ENCODE measurements at places on chromosomes 3 and 15.

DNA sequence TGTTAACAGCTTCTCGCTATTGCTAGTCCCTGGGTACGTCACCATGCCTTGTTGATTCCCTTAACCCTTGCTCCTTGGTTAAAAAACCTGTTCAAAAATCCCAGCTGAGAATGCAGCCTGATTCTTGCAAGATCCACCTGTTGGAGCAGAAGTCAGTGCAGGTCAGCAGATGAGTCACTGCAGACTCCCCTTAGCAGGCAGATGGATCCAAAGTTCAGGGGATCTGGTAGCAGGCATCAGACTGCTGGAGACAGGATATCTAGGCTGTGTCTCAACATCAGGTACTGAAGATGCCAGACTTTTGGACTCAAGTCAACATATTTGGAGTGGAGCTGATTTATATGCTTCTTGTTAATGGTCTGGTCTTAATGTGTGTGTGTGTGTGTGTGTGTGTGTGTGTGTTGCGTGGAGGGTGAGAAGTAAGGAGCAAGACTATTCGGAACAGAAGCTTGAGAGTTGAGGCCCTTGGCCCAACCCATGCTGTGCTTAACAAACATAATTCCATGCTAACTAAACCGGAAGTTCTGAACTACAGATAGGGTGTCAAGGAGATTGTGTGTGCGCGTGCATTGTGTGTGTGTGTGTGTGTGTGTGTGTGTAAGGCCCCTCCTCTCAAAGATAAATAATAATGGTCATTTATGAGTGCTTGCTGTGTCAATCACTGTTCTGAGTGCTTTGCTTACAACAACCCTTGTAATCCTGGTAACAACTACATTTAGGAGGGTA, 1.0 kb upstream of the C3orf52 start:
- no peak for DNase-seq

GRCh38 chr15:99586121-99586520, 20.3 kb downstream of the MEF2A start:
- no peak for DNase-seq

GRCh38 chr3:194865061-194865460, 179.4 kb downstream of the FAM43A start:
- no peak for DNase-seq

DNA sequence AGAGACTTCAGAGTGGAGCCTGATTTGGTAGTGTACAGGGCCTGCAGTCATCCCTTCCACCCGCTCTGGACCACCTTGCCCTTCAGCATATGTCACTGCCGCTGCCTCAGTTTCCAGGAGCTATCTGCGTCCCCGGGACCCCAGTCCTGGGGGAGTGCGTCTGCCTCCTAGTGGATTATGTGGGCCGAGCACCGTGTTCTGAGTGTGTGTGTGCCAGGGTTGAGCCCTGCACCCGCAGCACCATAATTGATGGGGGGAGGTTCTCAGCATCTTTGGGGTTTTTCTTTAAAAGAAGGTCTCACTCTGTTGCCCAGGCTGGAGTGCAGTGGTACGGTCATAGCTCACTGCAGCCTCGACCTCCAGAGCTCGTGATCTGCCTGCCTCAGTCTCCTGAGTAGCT, 33.6 kb downstream of the CD276 start:
- DNase-seq, result no peak

- DNase-seq, result no peak
Observed at GRCh38 chr3:139310474-139310933, 33.3 kb upstream of the MRPS22 start.

GRCh38 chr3:52574056-52574965, 37.9 kb downstream of the UQCC5 start:
- no peak for DNase-seq

- no peak for DNase-seq
Observed at GRCh38 chr3:143538577-143538981, 309.7 kb downstream of the SLC9A9 start.

DNA sequence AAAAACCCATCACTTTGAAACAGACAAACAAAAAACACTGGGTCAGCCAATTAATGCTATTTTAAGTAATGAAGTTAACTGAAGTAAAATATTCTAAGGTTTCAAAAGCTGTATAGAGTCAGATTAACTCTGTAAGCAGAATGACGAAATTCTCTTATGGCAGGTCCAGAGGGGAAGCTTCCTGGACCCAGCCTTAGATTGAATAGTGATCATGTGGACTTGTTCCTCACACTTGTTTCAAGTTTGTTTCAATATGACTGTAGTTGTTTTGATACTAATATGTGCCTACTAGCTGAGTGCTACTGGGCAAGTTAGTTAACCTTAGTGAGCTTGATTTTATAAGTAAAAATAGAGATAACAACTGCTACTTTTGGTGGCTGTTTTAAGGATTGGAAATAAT, 32.6 kb downstream of the PLS1 start:
- DNase-seq, result no peak

- no peak for DNase-seq
Observed at GRCh38 chr15:34613301-34613700, 29.9 kb upstream of the GOLGA8B start.

- no peak for DNase-seq
Observed at GRCh38 chr15:93583968-93584367, 495.0 kb upstream of the RGMA start.

GRCh38 chr3:159866201-159866746, 122.4 kb upstream of the IL12A start:
- DNase-seq, result no peak

DNA sequence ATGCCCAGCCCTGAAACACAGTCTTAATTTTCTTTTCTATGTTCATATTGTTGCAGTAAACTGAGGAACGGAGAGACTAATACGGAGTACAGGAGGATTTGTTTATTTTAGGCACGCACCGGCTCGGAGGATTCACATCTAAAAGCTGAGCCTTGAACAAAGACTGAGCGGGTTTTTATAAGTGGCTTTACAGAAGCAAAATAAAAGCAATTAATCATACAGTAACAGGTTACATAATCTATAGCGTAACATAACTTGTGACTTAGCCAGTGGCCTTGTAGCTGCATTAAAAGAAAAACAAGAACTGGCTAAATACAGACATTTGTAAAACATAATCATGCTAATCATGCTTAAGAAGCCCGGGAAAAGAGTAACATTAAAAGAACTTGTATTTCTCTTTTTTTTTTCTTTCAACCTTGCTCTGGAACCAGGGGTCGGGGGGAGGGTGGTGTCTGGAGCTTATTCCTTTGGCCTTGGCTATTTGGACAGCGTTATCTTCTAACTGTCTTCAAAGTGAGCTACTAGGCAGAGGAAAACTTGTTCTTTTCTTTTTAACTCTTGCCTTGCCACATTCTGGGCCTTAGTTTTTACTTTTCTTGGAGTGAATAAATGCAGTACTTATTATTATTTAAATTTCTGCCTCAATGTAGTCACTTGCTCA, 17.5 kb downstream of the NUSAP1 start:
- DNase-seq, result no peak

DNA sequence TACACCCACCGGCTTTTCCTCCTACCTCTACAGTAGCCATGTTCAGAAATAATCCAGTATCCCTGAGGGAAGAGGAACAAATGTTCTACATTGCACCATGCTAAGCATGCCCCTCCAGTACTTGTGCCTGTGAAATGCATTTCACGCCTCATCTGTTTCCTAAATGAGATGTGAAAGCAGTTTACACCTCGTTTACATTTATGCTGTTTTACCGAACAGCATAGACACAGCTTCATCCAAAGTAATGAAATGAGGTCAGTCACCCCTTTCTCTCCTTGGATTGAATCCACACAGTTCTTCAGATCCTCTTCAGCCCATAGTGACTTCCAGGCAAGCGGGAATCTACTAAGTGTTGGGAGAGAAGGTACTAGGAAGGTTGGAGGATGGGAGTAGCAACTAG, 514.3 kb downstream of the PDCD6IP start:
- DNase-seq, result no peak

GRCh38 chr3:177860184-177860583, 662.9 kb upstream of the TBL1XR1 start:
- no peak for DNase-seq

DNA sequence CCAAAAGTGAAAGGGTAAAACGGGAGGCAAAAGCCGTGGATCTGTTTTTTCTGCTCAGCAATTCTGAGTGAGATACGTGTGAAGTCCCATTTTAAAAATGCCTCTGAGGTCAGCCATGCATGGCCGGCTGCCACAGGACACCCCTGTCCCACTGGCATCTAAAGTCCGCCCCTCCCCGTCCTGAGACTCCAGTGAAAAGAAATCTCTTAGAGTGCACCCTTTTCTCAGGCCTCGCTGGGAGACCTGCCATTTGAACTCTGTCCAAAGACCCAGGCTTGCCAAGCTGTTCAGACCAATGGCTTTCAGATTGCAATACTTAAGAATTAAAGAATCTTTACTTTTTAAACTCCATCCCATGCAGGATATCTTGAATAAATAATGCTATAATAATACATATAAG, 61.0 kb upstream of the SLC24A5 start:
- DNase-seq, result no peak
